Effector CD4-positive, alpha-beta T cell (primary cell): ENCODE measurements at places on chromosomes 5 and 9.

GRCh38 chr5:2496891-2497290 lies 254.6 kb downstream of the IRX2 start:
- DNase-seq = no peak

GRCh38 chr5:75203604-75204003 lies 33.1 kb downstream of the ANKRD31 start:
- DNase-seq = no peak

DNA sequence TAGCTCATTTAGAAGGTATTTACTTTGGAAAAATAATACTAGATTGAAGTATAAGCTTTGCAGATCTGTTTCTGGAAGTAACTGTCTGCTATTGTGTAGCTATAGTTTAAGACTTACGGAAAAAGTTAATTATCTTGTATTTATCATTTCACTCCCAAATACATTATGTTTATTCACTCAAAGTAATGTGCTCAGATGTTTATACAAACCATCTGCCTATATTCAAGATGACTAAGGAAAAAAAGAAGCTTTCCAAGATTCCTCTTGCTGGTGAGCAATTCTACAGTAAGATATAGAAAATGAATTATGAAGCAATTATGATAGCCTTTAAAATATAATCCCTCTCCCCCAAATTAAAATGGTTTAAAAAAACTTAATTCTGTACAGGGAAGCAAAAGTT lies 137.9 kb downstream of the KIAA0825 start:
- no peak for DNase-seq

GRCh38 chr5:12354686-12355085 lies 450.4 kb upstream of the CTNND2 start:
- DNase-seq = no peak

GRCh38 chr5:72245951-72246532 lies 74.0 kb downstream of the MRPS27 start:
- no peak for DNase-seq

GRCh38 chr9:135165003-135165711 lies 77.7 kb downstream of the OLFM1 start:
- no peak for DNase-seq

GRCh38 chr5:82635561-82636288 lies 357.6 kb upstream of the RPS23 start:
- DNase-seq = no peak

- DNase-seq = peak; percentile 65
Observed at GRCh38 chr5:139392678-139393496, 2.0 kb downstream of the PROB1 start.

GRCh38 chr9:89778100-89779090 lies 173.6 kb downstream of the GADD45G start:
- DNase-seq = no peak

- no peak for DNase-seq
Observed at GRCh38 chr9:95003689-95004410, 277.4 kb downstream of the AOPEP start.

DNA sequence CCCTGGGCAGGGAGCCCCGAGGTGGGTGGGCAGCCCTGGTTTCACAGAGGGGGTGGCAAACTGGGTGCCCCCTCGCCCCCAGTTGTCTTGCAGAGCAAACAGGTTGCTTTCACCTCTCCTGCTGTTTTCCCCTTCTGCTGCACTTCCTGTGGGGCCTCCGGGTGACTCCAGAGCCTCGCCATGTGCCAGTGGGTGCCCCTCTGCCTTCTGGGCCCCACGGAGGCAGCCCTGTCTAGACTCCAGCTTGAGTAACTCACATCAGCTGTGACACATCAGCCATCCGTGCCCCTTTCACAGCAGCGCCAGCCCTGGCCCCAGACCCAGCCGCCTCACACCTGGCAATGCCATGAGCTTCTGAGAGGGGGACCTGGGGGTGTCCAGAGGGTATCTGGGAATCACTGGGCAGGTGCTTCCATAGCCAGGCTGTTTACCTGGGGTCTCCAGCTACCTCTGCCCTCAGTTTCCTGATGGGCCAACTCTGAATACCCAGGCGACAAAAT lies 36.9 kb downstream of the ADAMTSL2 start:
- no peak for DNase-seq

- no peak for DNase-seq
Observed at GRCh38 chr9:111836311-111836710, 41.6 kb upstream of the SHOC1 start.

DNA sequence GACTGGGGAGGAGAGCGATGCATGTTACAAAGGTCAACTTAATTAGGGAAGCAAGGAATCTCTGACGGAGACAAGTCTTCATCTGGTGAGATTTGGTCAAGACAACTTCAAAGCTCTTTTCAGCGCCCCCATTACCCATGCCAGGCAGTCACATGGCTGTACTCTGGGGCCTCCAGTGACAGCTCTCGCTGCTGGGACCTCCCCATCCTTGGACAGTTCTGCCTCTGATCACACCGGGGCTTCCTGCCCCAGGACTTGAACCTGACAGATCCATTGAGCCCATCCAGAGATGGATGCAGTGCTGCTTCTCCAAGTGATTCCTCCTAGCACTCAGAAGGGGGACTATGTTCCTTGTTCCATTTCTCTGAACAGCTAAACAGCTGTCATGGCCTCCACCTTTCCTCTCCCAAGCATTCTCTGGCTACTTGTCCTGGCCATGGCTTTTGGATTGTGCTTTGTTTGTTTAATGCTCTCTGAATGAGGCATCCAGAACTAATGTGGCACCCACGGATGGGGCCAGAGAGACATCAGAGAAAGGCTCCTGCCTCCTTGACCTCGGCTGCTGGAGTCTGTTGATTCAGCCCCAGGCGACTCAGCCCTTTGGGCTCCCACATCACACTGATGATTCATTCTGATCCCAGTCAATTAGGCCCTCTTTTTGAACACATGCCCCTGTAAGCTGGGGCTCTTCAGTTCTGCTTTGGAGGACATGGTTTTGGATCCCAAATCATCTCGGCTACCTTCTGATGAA lies 122.1 kb upstream of the ADAMTS16 start:
- no peak for DNase-seq

DNA sequence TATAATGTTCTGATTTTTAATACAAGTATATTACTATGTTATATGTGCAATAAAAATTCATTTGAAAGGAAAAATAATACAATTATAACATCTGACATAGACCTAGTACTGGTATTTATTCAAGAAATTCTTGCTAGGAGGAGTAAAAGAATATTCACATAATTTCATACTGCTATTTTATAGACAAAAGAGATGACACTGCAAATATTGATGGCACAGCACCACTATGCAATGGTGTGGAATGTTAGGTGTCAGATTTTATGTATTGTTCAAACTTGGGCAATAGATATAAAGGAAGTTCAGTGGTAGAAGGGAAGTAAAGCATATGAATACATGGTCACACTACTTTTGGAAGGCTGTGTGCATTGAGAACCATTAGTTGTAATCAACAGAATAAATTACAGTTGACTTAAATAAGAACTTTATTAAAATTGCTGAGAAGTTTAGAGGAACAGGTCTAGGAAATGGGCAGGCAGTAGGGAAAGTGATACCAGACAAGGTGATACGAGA lies 143.9 kb downstream of the OR2K2 start:
- no peak for DNase-seq

- no peak for DNase-seq
Observed at GRCh38 chr5:72572236-72572765, 65.1 kb upstream of the ZNF366 start.

DNA sequence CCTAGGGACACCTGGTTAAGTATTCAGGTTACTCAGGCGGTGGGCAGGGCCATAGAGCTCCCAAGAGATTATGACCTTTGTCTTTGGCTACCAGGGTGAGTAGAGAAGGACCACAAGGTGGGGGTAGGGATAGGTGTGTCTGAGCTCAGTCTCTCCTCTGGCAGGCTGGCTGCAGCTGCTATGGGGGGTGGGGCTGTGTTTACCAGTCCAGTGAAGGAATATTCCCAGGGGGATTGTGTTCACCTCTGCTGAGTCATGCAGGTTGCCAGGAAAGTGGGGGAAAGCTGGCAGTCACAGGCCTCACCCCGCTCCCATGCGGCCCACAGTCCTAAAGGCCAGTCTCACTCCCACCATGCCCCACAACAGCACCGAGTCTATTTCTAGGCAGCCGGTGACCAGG lies 53.6 kb upstream of the POU5F2 start:
- DNase-seq = no peak

DNA sequence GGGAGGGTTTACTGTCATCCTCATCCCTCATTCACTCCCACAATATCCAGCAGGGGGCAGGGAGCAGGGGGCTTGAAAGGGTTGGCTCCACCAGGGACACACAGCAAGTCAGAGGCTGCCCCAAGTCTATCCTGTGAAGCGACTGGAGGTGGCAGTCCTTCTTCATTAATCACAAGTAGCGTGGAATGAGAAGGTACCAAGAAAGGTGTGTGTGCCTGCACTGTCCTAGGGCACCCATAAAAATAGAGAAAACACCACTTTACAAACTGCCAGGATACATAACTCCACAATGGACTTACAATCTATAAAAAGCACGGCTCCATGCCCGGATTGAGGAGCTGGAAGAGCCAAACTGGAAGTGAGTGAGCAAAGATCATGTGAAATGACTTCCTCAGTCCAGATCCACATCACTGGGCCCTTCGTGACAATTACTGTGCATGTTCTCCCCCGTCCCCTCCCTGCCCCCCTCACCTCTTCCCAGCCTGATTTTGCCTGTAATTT lies 183.9 kb downstream of the SLIT3 start:
- DNase-seq = no peak

DNA sequence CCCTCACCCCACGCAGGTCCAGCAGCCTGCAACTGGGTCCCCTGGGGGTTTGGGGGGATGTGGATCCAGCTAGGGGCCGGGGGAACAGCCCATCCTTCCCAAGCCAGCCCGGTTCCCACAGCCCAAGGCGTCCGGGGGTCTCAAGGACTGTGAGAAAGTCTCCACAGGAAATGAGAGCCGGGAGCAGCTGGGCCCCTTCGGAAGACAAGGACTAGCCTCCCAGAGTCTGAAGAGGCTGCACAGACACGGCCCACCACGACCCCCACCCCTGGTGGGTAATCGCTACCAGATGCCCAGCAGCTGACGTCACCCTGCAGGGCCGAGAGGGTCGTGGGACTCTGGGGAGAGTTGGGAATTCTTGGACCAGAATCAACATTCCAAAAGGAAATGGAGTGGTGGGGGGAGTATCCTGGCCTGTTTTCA lies 10.5 kb downstream of the SH2D3C start:
- DNase-seq = no peak

- no peak for DNase-seq
Observed at GRCh38 chr5:142979636-142980035, 209.5 kb downstream of the ARHGAP26 start.

- no peak for DNase-seq
Observed at GRCh38 chr5:91941588-91941987, 558.5 kb upstream of the ARRDC3 start.

DNA sequence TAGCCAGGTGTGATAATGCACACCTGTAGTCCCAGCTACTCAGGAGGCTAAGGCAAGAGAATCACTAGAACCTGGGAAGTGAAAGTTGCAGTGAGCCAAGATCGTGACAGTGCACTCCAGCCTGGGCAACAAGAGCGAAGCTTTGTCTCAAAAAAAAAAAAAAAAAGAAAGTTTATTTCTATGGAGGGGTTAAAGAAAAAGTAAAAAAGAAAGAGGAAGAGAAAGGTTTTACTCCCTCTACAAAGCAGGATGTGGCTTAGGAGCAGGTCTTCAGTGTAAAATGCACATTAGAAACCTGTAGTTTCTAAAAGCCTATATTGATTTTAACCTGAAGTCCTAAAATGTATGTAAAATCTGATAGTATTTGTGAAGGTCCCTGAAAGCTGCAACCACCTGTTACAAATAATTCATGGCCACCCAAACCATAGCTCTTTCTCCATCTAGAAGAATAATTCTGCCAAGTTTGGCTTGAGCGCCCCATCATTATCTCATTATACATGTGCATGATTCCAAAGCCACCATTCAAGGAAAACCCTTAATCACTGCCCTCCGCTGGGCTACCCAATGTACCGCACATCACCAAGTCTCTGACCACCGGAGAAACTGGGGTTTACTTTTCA lies 3.4 kb downstream of the FNBP1 start:
- no peak for DNase-seq
